ENCODE measurements at places on chromosomes 7 and 10. TPM values are rescaled to one million over a fixed set of nuclear protein-coding genes. Genes with fewer than 3 reads are reported as not detected.

DNA sequence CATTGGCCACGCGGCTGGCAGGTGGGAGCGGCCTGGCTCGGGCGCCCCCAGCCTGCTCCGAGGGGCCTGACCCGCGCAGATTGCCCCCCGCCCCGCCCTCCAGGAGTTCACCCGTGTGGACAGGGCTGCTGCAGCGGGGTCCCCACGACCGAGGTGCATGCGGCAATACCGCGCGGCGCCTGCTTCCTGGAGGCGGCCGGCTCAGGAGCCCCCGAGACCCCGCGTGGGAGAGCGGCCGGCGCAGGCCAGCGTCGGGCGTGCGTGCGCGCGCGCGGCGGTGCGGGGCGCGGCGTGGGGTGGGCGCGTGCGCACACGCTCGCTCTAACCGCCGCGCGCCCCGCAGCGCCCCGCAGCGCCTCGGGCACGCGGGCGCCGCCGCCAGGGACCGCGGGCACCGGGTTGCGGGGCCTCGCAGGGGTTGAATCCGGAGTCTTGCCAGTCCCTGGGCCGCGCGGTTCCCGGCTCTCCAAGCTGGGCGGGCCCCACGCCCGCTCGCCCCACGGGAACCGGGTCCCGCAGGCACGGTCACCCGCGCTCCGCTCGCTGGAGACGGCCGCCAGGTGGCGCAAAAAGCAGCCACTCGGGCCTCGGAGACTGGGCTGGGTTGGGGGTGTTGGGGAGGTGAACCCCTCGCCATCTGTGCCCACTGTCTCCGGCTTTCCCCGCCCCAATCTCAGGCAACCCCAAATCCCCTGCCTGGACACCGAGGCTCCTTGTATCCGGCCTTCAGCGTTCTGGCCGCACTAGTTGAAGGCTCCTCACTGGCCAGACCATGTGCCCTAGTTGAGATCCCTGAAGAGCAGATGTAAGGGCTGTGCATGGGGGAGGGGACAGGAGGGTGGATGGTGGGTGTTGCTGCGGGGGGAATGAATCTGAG, 1.3 kb upstream of the ACHE start:
- no peak for DNase-seq

The CLDN3 gene
- 0.25 TPM for polyA plus RNA-seq

DNA sequence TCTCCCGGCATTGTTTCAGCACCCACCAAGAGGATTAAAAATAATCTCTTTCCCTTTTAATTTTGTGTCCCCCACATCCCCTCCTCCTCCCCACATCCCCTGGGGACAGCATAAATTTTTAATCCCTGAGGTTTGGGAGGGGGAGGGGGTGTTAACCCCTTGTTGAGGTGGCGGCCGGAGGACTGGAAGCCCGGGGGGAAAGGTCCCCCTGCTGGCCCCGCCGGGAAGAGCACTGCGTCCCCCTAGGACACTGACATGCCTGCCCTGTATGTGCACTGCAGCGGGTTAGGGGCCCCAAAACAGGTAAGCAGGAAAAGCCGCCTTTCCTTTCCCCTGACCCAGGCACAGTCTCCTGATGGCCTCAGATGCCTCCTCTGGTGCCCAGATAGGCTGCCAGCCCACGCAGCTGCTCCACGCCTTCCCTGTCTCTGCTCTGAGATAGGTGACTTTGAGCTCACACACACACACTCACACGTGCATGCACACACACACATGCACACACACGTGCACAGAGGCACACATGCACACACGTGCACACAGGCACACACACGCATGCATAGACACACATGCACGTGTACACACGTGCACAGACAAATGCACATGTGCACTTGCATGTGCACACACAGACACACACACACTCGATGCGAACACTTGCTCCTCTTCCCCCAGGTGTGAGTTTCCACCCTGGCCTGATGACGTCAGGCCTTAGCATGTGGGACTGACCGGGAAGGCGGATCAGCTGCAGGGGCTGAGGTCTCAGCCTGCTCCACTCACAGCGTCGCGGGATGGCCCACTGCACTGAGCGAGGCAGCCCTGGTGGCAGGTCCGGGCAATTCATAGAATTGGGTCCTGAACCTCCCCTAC, 12.3 kb downstream of the CNPY1 start:
- DNase-seq, result no peak

GRCh38 chr7:137642031-137642430, 204.7 kb downstream of the DGKI start:
- DNase-seq, result no peak

DNA sequence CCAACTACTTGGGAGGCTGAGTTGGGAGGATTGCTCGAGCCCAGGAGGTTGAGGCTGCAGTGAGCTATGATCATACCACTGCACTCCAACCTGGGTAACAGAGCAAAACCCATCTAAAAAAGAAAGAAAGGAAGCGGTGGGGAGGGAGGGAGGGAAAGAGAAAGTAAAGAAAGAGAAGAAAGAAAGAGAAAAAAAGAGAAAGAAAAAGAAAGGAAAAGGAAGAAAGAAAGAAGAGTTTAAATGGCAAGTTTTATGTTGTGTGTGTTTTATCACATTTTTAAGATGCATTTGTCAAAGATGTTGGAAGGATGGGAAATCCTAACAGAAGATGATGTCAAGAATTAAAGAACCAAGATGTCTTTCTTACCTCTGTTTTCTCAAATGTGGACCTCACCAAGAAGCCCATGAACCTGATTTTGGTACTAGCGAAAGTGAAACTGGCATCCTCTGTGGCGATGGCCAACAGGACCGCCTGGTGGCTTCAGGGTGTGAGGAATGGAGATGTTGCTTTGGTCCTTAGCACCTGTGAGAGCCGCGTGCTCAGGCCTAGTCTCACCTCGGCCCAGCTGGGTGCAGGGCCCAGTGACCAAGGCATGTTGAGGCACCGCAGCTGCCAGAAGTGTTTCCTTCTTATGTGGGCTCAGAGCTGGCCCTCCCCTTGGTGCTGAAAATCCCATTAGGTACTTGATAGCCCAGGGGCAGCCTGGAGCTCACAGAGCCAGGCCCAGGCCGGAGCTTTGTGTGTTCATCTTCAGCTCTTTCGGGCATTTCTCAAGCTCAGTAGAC, 9.8 kb downstream of the UCMA start:
- no peak for DNase-seq

GRCh38 chr7:111104710-111105109, 13.8 kb downstream of the LRRN3 start:
- DNase-seq, result no peak

DNA sequence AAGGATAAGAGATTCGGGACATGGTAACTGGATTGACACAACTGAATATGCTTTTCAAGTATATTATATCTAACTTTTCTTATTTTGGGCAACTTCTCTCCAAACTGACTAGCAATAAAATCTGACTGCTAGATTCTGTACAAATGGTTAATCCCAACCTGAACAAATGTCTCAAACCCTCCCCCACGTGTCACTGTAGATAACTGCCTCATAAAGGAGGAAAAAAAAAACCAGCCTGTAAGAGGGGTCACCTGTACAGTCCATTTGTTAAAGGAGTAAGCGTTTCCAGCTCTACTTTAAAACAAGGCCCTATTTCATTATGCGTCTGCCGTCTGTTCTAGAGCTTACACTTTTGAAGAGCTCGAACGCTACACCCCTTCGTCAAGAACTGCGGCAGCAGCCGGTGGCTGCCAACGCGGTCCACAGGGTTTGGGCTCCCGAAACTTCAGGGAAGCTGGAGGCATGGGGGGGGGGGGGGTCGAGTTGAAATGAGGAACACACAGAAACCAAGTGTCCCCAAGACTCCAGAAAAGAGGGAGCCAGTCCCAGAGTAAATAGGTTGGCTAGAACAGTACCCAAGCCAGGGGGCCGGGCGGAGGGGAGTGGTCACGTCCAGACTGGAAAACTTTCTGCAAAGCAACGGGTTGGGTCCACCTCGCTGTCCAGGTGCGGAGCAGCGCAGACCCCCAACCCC, 492 bp downstream of the COG5 start:
- DNase-seq, result no peak

The TACC2 gene
- polyA plus RNA-seq, result 87.2 TPM

GRCh38 chr7:116618338-116619128, 53.5 kb upstream of the MET start:
- DNase-seq, result no peak

- no peak for DNase-seq
These were observed 2.6 kb downstream of the IMPDH1 start for GRCh38 chr7:128407233-128407589.

DNA sequence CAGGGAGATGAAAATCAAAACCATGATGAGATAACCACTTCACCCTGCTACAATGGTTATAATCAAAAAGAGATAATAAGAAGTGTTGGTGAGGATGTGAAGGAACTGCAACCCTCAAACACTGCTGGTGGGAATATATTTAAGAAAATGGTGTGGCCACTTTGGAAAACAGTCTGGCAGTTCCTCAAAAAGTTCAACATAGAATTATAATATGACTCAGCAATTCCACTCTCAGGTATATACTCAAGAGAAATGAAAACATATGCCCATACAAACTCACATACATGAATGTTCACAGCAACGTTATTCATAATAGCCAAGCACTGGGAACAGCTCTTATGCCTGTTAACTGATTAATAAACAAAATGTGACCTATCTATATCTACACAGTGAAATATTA, 104.8 kb downstream of the SLC25A13 start:
- DNase-seq, result no peak
